NCI-H524 (cell line): ENCODE measurements at places on chromosomes 5 and 9.

DNA sequence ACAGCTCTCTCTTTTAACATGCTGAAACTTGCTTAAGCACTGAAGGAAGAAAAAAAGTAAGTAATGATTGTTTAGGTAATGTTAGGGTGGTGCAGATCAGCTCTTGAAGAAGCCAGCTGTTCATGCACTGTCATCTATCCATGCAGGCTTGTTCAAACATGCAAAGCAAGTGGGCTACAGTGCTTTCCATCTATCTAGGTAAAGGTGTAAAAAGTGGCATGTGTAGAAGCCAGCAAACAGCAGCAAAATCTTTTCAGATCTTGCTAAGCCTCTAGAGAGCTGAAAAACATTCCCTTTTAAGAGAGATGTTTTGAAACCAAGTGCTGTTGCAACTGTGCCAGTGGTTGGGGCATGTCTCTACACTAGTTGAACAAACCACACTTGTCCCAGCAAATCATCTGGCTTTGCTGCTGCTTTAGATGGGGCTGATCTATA lies 214.4 kb downstream of the EFNA5 start:
- DNase-seq = peak; percentile 51

DNA sequence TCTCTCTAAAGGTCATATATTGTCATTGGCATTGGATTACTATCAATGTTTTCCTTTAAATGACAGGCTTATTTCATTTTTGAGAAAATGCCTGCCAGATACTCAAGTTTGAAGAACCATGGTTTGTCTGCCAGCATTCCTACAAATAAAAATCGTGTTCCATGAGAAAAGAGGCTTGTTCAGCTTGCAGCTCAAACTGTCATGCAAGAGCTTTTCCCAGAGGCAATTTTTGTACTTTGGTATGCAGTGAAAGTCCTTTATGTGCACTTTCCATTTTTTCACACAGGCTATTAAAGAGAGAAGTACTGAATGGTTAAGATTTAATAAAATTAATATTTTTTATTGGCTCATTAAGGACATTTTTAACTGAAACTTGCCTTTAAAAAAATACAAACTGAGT lies 110.4 kb downstream of the FBXO4 start:
- DNase-seq = no peak

- peak; percentile 7 for DNase-seq
Observed at GRCh38 chr9:83449166-83449565, 89.0 kb downstream of the FRMD3 start.

- peak; percentile 92 for DNase-seq
Observed at GRCh38 chr5:159878988-159879471, 37.3 kb upstream of the ADRA1B start.

- DNase-seq = no peak
Observed at GRCh38 chr9:127739614-127740330, 4.7 kb upstream of the TOR2A start.

- DNase-seq = no peak
Observed at GRCh38 chr9:21744841-21745240, 57.6 kb upstream of the MTAP start.

DNA sequence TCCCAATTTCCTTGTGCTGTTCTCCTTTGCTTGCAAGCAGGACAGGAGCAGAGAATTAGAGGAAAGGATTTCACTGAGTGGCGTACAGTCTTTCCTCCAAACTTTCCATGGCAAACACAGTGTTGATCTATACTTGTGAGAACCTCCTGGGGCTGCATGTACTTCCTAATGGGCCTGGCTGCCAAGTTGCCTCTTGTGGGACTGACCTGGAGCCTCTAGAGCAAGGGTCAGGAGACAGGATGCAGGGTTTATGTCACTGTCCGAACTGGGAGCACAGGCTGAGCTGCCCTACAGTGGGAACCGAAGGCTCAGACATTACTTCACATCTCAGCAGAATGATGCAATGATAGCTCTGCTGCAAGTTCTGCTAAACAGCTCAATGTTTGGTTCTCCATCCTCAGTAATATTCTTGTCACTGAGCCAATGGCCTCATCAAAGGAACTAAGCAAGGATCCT lies 102.3 kb downstream of the ENC1 start:
- DNase-seq = no peak

GRCh38 chr9:105854783-105855724 lies 160.7 kb downstream of the TMEM38B start:
- no peak for DNase-seq

- no peak for DNase-seq
Observed at GRCh38 chr9:94287877-94288513, 28.9 kb downstream of the ZNF169 start.

DNA sequence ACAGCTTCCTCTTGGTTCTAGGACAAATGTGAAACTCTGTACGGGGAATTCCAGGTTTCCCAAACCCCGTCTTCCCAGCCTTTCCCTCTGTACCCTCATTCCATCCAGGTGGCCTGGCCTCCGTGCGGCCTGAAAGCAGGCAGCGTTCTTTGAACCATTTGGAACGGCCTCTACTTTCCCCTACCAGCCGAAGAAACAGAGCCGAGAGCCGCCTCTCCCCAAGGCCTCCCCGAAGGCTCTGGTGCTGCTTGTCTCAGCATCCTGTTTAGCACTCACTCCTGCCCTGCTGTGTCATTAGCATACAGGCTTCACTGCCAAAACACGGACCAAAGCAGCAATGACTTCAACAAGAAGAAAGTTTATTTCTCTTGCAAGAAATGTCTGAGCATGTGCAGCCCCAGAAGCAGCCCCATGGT lies 137.7 kb downstream of the HSD17B3 start:
- no peak for DNase-seq

- no peak for DNase-seq
Observed at GRCh38 chr5:175878544-175879438, 7.4 kb downstream of the CPLX2 start.

DNA sequence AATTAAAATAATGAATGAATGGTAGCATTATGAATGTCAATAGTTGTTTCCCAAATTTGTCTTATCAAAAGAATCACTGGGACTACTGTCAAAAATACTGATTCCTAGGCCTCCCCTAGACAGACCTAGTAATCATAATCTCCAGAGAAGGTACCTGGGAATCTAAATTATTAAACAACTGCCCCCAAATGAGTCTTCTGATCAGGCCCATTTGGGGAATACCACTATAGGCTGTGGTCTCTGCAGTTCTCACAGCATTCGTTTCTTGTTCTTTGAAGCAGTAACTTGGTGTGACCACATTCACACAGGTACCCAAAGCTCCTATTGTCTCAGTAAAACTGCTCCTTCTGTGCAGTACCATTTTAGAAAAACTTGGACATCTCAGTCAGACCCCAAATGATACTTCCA lies 230.9 kb downstream of the PIK3R1 start:
- DNase-seq = no peak

GRCh38 chr5:129107637-129108036 lies 13.1 kb downstream of the ISOC1 start:
- no peak for DNase-seq

- no peak for DNase-seq
Observed at GRCh38 chr5:23169660-23170416, 316.7 kb upstream of the CDH12 start.

- no peak for DNase-seq
Observed at GRCh38 chr9:37210737-37211523, 90.6 kb downstream of the ZCCHC7 start.

DNA sequence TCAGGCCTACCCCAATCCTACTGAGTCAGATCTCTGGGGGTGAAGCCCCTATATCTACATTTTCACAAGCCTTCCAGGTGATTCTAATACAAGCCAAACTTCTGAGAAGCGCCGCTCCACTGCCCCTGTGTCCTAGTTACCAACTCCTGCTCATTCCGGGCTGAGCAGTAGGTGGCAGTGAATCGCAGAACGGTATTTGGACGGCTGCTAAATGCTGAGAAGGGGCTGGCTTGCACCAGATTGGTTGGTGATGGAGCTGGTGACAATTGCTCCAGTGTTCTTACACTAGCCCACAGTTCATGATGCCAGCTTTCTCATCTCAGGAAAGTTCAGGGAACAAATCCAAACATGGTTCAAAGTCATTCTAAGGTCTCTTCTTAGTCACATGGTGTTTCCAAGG lies 31.1 kb upstream of the FGF1 start:
- DNase-seq = peak; percentile 70

DNA sequence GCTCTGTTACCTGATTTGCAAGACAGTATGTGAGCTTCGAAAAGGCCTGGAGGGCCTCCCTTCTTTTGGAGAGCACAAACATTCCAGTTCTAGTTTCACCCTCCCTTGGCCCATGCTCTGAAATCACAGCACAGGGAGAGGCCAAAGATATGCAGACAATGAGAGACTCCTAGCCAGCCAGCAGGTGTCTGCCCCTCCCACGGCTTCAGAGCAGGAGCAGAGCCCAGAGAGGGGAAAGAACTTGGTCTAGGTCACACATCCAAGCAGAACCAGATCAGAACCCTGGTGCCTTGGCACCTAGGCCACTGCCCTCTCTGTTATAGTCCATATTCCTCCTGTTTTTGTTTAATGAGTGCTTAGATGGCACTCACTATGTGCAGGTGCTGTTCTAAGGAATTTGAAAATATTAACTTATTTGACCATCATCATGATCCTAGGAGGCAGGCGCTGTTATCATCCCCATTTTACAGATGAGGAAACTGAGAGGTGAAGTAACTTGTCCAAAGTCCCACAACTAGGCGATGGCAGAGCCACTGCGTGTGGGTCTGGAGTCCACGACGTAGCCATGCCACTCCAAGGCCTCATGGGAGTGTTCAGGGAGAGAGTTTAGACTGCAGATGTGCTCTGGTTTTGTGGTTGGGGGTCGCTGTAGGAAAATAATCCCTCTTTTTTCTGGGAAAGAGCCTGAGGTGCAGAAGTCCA lies 27.2 kb downstream of the TMOD1 start:
- DNase-seq = no peak

GRCh38 chr9:76026796-76027195 lies 136.3 kb downstream of the PCSK5 start:
- DNase-seq = no peak

- DNase-seq = no peak
Observed at GRCh38 chr5:152066784-152067183, 142.1 kb upstream of the GLRA1 start.

DNA sequence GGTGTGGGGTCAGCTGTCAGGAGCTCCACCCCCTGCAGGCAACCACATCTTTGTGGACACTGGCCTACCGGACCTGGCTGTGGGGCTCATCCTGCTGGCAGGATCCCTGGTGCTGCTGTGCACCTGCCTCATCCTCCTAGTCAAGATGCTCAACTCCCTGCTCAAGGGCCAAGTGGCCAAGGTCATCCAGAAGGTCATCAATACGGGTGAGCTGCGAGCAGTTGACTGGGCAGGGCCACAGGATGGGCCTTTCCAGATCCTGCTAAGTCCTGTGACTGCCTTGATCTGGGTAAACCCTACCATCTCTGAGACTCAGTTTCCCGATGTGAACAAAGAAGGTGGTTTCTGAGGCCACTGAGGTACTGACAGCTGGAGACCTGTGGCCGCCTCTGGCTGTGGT lies 6.5 kb downstream of the PFN3 start:
- DNase-seq = no peak

DNA sequence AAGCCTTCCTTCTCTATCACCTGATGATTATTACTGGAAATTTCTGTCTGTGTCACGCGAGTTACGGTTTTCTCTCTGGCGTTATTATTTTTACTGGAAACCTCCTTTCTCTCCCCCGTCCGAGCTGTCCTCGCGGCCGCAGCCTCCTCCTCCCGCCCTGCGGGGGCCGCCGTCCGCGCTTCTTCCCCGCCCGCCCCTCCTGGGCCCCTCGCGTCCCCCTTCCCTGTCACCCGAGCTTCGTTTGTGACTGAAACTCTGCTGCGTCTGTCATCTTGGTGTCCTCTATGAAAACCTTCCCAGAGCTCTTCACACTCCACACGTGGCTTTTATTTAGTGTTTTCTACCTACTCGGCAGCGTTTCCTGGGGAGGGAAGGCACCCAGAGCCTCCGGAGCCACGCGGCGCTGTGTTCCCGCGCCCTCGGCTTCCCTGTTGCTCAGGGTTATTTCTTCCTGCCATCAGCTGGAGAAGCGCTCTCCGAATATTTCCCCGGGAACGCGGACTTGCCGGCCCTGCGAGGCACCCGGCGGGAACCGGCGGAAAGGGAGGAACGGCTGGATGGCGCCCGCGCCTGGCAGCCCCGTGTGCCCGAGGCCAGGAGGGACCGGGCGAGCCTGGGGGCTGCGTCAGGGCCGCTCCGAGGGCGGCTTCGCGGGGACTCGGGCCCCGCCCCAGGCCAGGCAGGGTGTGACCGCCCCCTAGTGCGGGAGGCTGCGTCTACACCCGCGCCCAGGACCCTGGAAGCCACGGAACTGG lies 33.9 kb downstream of the TRIP13 start:
- DNase-seq = no peak

GRCh38 chr5:13536933-13537332 lies 407.6 kb downstream of the DNAH5 start:
- DNase-seq = no peak

DNA sequence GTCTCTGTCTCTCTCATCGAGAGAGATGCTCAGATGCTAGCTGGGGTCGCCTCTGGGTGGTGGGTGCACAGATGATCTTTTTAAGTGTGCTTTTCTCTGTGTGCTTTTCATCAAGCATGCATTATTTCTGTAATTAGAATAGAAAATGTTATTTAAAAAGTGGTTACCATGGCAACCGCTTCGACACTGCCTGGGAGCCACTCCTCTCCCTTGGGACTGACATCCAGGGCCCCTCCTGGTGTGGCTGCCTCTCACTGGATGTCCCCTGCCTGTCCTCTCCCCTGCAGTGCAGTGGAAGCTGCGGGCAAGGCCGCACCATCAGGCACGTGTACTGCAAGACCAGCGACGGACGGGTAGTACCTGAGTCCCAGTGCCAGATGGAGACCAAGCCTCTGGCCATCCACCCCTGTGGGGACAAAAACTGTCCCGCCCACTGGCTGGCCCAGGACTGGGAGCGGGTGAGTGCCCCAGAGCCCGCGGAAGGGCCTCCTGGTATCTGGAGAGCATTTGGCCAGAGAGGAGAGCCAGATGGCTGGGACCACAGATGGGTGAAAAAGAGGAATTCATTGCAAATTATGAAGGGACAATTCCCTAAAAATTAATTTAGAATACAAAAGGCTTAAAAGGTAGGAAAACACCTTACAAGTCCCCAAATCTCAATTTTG lies 34.7 kb downstream of the ADAMTSL2 start:
- DNase-seq = peak; percentile 71

DNA sequence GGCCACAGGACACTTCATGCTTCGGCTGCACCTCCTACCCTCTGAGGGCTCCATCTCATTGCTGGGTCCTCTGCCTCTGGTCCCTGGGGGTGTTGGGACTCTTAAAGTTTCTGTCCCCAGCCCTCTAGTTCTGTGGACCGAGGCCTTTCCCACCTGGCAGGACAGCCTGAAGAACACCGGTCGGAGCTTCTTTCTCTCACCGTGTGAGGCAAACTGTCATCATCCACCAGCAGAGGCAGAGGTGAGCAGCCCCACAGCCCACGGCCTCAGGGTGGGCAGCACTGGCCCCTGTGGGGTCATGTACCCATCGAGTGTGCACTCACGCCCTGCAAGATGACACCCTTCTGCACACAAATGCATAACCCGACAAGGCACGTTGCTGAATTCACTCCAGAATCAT lies 49.9 kb downstream of the IRX2 start:
- no peak for DNase-seq

- no peak for DNase-seq
Observed at GRCh38 chr5:151733358-151734063, 24.9 kb downstream of the ATOX1 start.
